ENCODE measurements at places on chromosomes 2 and 18.

- DNase-seq = no peak
These were observed 19.6 kb downstream of the RSAD2 start for GRCh38 chr2:6896930-6897759.

- no peak for DNase-seq
These were observed 475.0 kb downstream of the RNF144A start for GRCh38 chr2:7392076-7392787.

GRCh38 chr2:110931648-110932047 lies 189.1 kb upstream of the BCL2L11 start:
- no peak for DNase-seq

- DNase-seq = peak; percentile 67
These were observed 29.3 kb downstream of the TGFA start for GRCh38 chr2:70523996-70524965.

GRCh38 chr2:3039188-3040065 lies 338.2 kb downstream of the EIPR1 start:
- DNase-seq = no peak

- no peak for DNase-seq
These were observed 85.6 kb upstream of the TAF1B start for GRCh38 chr2:9757501-9758264.

- DNase-seq = no peak
These were observed 142.9 kb upstream of the SH3BP4 start for GRCh38 chr2:234808907-234809306.

DNA sequence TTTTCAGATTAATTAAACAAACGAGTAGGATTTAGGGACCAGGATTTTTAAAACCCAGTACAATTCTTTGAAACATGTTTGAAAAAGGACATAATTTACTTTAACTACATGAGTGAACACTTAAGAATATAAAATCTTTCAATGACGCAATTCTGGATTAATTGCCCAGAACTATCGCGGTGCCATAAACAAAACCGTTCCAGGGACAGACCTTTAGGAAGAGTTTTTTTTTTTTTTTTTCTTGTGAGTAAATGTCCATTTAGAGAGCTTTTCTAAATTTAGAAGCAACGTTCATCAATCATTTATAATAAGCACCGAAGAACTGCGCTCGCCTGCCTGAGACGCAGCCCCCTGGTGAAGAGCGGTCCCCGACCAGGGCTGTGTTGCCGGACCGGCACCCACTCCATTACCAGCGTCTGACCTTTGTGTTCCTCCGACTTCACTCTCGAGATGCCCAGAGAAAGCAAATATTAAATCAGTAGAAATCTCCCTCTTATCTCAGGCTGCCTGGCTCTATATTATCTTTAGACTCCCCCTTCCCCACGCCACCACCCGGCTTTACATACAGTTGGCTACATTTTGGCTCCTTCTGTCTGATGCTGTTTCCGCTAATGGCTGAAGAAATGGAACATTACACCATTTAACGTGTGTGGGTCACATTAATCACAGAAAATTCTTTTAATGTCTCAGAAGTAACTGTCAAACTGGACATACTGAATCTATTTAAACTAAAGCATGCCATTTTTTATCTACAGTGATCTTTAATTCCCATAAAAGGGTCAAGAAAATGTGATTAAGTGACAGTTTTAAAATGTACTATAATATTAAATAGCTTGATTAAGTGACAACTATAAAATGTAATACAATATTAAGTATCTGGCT lies 364.0 kb upstream of the MEIS1 start:
- DNase-seq = no peak

DNA sequence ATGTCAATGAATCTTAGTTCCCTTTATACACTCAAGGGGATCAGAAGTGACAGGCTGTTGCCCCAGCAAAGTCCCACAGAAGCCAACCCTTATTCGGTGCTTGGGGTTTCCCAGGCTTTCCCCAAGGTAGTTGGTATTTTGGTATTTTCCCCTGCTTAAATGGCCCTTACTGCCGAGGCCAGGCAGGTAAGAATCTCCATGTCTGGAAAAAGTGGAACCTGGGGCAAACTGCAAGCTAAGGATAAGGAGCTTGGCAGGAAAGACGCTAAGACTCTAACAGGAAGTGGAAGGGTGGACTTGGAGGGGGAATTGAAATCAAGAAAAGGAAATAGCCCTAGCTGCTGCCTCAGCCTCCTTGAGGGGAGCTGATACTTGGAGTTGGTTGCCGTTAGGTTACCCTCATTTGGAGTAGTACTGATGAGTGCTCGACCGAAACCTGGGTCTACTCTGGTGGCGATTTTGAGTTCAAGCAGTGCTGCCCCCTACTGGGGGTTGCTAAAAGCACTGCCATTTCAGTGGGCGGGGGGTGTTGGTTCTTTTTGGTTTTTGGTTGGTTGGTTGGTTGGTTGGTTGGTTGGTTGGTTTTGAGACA lies 3.3 kb upstream of the GPBAR1 start:
- DNase-seq = peak; percentile 21

DNA sequence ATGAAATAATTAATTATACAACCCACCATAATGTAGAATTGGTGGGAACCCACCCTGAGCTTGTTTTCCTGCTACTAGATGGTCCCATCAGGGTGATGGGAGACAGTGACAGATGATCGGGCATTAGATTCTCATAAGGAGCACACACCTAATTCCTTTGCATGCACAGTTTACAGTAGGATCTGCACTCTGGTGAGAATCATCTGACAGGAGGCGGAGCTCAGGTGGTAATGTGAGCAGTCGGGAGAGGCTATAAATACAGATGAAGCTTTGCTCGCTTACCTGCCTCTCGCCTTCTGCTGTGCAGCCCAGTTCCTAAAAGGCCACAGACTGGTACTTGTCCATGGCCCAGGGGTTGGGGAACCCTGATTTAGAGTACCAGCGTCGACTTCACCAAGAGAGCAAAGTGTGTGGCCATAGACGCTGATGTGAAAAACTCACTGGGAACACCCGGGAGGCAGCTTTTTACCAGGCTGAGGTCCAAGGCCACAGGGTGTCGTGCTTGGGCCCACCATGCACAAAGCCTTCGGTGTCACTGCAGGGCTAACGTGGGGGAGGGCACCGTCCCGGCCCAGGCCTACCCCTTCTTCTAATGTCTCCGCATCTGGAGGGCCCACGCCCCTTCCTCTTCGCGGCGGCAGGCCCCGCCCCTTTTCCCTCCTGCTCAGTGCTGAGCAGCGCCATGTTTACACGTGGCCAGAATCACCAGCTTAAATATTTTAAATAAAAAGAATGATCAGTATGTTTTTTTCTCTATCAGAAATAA lies 296.8 kb upstream of the HDAC4 start:
- no peak for DNase-seq

DNA sequence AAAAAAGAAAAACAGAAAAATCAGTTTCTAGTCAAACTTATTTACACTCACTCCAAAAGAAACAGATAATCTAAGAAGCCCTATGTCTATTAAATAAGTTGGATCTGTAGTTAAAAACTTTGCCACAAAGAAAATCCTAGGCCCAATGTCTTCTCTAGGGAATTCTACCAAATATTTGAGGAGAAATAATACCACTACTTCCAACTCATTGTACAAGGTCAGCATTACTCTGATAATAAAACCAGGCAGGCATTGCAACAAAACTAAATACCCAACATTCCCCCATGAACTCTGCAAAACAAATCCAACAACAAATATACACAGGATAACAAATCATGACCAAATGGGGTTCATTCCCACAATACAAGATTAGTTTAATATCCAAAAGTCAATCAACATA lies 73.8 kb upstream of the ST8SIA5 start:
- DNase-seq = no peak

DNA sequence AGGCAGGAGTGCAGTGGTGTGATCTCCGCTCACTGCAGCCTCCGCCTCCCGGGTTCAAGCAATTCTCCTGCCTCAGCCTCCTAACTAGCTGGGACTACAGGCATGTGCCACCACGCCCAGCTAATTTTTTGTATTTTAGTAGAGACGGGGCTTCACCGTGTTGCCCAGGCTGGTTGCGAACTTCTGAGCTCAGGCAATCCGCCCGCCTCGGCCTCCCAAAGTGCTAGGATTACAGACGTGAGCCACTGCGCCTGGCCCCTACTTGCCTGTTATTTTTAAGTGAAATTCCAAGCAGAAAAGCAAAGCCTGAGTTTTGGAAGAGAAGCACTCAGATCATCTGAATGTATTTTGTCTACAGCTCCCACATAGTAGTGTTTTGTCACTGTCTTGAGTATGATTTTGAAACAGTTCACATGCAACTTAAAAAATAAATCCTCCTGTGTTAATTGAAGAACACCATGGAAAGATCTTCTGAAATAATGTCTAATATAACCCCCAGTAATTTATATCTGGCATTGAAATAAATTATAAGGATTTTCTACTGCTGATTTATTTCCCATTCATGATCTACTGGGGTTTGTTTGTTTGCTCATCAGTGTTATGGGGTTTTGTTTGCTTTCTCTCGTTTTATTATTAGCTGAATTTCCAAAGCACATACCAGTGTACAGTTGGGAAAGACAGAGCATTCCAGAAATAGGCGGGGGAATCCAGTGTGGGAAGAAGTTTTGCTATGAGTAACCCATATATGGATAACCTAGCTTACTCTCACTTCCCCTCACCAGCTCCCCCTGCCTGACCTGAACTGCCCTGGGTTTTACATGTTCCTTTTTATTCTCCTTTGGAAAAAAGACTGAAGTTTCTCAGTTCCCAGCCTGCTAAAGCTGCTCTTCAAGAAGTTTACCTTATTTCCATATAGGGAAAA lies 80.1 kb upstream of the MAP3K20 start:
- no peak for DNase-seq

GRCh38 chr2:163736433-163737189 lies 803 bp upstream of the FIGN start:
- no peak for DNase-seq

DNA sequence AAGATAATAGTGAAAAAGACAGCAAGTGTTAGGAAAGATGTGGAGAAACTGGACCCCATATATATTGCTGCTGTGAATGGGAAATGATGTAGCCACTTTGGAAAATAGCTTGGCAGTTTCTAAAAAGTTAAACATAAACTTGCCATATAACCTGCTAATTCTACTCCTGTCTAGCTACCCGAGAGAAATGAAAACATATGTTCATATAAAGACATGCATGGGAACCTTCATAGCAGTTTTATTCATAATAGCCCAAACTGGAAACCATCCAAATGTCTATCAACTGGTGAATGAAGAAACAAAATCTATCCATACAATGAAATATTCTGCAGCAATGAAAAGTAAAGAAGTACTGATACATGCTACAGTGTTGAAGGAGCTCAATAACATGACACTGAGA lies 50.4 kb upstream of the NABP1 start:
- no peak for DNase-seq

DNA sequence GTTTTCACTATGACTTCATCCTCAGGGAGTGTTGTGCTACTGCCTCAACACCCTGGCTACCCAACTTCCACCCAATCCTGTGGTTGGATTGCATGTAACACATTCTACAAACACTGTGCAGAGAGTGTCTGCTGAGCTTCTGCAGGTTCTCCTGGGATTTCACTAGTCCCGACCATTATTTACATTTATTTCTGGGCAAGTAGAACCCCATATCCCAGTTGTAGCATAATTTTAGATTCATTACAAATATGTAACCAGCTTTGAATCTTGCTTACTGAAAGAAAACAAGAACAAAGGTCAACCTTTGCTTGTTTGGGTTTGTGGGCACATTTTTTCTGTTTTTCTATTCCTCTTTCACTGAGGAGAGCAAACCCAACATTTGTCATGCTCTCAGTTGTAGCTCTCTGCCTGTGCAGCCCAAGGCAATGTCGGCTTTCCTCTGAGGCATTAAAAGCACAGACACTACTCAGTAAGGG lies 2036.1 kb upstream of the LRRTM1 start:
- DNase-seq = no peak

DNA sequence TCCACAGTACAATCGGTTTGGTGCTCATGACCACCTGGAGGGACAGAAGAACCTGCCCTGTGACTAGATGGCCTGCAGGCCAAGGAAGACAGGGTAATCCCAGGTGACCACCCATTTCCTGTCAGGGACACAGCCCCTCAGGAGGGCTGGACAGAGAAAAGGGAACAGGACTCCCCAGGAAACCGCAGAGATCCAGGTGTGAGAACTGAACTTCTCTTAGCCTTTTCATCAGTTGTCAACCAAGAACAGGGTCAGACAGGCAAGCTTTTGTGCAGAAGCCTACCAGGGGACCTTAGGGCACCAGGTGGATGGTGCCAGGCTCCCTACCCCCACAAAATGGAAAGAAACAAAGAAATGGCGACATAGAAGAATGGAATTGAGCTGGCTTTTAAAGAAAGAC lies 132.3 kb downstream of the HDAC4 start:
- DNase-seq = peak; percentile 13

GRCh38 chr18:36335476-36336279 lies 38.2 kb downstream of the FHOD3 start:
- no peak for DNase-seq

DNA sequence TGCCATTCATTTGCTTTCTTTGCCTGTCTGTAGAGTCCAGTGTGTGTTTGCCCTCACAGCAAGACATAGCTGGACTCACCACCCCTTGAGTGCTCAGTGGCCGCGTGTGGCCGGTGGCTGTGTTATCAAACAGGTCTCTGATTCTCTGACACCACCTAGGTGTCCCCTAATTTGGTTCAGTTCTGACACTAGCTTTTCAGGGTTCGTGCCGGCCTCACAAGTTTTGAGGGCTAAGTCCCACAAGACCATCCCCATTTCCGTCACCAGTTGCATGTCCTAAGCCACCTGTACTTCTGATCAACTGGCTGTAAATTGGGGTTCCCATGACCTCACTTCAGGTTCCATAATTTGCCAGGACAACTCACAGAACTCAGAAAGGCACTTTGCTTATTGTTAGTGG lies 23.5 kb downstream of the NCK2 start:
- DNase-seq = no peak

DNA sequence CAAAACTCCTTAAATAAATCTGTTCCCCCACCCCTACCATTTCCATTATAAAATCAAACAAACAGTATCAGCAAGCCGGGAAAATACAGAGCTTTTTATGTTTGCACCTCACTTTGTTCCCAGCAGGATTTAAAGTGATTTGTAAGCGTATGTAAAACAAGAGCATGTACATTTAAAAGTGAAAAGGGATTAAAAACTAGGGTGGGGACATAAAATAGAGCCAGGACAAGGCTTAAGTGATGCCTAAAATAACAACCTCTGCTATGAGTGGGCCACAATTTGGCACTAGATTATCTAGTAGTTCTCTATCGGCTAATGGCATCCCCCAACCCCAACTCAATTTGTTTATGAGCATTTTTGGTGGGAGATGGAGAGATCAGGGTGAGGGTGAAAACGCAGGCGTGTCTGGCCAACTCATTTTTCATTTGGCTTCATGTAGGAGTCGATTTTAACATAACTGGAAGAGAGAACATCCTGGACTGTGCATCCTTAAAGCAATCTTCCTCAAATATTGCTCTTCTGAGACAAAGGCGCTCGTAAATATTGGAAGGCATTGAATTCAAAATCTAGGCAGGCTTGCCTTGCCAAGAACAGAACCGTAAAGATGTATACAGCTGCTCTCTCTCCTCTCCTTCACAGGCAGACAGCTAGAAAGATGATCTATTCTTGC lies 34.5 kb upstream of the TSPYL6 start:
- no peak for DNase-seq
